ENCODE measurements at places on chromosomes 7 and 10.

DNA sequence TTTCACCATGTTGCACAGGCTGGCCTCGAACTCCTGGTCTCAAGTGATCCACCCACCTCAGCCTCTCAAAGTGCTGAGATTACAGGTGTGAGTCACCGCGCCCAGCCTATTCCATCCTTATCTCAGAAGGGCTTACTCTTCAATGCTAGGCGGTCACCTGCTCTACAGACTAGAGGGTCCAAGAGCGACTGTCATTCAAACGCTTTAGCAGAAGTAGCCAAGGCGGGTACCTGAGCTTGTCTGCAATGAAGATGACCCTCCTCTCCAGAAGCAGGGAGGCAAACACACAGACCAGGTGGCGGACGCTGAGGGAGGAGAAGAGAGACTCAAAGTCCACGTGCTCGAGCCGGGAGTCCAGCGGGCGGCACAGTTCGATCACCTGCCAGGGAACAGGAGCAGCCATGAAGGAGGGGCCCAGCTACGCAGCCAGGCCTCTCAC lies 65.1 kb upstream of the MKRN1 start:
- no peak for DNase-seq

GRCh38 chr7:106814887-106815286 lies 50.2 kb upstream of the PIK3CG start:
- DNase-seq: no peak

DNA sequence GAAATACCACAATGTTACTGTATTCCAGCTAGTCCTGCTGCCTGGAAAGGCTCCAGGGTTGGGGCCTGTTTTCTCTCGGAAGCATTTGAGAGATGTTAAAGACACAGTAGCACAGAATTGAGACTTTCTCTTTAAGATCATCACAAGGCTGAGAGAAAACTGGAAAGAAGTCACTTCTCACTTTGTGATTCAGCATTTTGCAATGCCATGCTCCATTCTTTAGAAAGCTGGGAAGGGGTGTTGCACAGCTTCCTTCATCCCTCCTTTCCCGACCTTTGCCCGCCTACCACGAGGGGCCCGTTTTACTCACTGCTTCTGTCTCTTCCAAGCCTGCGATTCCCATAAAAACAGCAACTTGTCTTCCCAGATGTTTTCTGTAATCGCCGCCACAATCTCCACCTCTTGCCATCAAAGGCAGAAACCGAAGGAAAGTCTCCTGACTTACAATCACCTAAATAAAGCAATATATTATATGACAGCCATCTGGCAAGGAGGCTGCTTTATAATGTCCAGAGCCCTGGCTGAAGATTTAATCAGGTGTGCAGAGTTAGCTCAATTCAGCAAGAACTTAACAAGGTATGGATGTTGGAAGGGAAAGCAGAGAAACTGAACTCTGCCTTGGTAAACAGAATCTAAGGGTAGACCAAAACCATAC lies 18.9 kb downstream of the NOD1 start:
- no peak for DNase-seq

DNA sequence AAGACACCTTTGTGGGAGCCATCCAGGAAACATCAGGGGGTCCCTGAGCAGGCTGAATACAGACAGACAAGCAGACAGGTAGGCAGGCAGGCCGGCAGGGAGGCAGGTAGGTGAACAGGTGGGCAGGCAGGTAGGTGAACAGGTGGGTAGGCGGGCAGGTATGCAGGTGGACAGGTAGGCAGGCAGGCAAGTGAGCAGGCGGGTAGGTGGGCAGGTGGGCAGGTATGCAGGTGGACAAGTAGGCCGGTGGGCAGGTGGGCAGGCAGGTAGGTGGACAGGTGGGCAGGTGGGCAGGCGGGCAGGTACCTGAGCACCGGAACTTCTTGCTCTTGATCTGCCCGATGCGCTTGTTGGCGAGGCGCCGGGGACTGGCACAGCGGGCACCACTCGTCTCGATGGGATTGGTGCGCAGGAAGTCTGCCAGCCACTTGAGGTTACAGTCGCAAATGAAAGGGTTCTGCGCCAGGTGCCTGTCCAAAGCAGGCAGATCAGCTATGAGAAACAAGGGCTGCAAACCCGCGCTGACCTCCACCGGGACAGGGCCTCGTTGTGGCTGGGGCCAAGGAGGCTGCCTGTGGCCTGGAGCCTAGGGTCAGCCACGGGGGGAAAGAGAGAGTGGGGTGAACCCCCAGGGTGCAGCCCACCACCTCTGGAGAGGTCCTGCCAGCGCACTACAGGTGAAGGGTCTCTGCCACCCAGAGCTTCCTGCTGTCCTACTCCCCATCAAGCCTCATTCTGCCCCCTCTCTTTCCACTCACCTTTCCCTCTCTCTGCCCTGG lies 136.9 kb downstream of the SLIT1 start:
- no peak for DNase-seq

GRCh38 chr7:108455551-108455997 lies 662 bp downstream of the NRCAM start:
- no peak for DNase-seq

GRCh38 chr10:78276139-78276538 lies 242.5 kb downstream of the RPS24 start:
- DNase-seq: no peak

- DNase-seq: no peak
Measured at GRCh38 chr7:41333511-41333910, 369.4 kb downstream of the INHBA start.

DNA sequence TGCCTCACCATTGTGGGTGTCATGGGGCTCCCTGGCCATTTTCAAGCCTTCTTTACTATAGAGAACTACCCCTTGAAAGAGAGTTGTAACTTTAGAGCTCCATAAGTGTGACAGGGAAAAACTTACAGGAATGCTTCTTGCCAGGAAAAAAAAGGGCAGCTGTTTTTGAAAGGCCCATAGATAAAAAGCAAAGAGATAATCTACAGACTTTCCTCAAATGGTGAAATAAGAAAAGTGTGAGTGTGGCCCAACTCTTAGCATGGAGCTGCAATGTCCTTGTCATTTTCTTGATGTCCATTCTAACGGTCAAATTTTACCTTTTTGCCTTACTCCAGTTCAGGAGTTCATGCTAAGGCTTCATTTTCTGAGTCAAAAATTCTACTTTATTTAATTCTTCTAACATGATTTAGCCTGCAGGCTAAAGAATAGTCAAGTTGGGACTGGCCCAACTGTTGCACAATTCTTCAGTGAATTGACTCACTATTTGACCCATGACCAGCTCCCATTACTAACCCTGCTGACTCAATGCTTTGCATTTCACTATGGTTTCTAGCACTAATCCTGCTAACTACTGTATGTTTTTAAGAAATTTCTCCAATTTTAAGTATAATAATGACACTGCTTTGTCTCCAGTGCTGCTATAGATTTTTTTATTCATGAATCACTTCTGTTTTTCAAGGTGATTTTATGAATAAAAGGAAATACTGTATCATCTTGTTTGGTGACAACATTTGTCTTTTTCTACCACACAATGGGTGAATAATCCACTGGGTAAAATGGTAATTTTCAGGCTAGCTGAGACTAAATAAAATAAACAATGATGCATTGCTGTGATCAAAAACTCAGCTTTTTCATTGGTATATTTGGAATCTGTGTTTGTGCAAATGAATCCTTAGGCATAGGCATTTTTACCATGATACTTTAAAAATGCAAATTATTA lies 41.4 kb upstream of the SGCE start:
- DNase-seq: no peak

DNA sequence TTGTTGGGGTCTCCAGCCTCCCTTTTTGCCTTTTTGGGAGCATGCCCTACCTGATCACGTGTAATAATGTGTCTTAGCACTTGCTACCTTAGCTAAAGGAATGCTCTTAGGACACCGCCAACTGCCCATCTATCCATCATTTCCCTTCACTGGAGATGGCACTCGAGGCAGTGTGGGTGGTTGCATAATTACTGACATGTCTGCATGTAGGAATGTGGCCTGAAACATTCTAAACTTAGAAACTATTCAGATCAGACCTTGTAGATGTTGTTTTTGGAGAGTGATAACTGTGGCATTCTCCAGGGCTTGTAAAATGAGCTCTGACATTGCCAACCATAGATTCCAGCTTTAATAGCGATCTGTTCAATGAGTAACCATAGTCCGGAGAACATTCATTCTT lies 365.8 kb downstream of the BBS9 start:
- no peak for DNase-seq

DNA sequence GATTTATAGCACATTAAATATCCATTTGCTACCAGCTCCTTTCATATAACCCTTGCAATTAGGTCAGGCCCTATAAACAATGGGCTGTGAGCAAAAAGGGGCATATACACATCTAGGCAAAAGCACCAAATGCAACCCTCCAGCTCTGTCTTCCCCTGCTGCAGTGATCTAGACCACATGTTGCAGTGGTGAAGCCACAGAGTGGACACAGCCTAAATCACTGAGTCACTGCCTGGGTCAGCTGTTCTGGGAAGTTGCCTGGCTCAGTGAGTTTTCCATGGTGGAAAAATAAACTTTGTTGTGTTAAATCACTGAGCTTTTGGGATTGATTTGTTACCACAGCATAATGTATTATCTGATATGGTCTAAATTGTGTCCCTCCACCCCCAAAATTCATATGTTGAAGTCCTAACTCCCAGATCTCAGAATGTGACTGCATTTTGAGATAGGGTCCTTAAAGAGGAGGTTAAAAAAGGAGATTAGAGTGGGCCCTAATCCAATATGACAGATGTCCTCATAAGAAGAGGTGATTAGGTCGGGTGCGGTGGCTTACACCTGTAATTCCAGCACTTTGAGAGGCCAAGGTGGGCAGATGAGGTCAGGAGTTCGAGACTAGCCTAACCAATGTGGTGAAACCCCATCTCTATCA lies 70.4 kb downstream of the ZFAND4 start:
- no peak for DNase-seq

DNA sequence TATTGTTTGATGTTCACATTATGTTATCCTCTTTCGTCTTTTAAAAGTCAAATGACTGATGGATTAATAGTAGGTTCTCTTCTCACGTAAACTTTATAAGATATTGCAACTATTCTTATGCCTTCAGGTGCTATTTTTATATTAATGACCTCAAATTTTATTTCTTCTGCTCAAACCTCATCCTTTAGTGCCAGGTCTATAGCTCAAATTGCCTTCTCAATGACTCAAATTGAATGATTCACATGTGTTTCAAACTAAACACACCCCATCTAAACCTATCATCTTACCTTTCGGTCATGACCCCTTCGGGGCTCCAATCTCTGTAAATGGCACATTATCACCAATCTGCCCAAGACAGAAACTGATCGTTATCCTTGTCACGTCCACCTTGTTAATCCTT lies 22.0 kb upstream of the LIPF start:
- DNase-seq: no peak

- no peak for DNase-seq
Measured at GRCh38 chr7:30556840-30557239, 37.8 kb upstream of the GARS1 start.

DNA sequence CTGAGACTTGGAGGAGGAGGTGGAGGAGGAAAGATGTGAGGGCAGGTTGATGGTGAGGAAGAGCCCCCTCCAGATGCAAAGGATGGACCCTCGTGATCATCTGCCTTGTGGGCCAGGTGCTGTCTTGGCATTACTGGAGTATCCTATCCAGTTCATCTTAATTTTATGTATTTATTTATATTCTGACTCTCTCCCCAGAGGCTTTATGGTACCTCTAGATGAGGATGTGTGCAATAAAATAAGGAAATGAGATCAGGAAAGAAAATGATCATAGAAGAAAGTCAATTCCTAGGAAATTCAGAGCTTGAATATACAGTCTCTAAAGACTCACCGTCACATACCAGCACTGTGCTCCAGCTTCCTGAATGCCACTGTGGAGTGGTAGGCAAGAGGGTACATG lies 94.1 kb downstream of the LRRC18 start:
- DNase-seq: no peak

DNA sequence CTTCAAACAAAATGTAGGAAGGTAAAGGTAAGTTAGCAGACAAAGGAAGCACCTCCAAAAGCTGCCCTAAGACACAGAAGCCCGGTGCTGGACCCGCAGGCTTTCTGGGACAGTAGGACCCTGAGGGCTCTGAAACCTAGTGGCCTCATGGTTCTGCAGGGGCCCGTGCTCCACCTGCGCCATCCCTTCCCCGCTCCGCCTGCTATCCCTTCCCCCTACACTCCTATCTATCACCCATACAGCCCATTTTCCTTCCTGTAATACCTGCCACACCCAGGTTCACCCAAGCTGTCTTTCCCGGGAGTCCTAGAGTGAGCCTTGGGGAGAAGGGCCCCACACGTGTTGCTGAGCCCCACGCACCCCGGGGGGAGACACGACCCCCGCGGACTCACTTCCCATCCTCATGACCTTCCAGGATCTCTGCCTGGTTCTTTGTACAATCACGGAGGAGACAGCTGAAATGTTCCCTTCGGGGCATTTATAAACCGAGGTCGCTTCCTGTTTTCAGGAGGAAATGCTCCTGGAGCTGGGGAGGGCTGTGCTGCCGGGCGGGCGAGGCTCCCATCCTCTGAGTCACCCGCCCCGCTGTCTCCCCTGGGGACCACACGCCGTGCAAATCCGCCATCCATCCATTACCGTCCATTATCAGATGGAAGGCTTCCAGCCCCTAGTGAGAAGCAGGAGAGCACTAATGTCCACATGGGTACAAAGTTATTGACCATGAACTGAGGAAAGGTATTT lies 251.7 kb upstream of the PITRM1 start:
- DNase-seq: no peak

DNA sequence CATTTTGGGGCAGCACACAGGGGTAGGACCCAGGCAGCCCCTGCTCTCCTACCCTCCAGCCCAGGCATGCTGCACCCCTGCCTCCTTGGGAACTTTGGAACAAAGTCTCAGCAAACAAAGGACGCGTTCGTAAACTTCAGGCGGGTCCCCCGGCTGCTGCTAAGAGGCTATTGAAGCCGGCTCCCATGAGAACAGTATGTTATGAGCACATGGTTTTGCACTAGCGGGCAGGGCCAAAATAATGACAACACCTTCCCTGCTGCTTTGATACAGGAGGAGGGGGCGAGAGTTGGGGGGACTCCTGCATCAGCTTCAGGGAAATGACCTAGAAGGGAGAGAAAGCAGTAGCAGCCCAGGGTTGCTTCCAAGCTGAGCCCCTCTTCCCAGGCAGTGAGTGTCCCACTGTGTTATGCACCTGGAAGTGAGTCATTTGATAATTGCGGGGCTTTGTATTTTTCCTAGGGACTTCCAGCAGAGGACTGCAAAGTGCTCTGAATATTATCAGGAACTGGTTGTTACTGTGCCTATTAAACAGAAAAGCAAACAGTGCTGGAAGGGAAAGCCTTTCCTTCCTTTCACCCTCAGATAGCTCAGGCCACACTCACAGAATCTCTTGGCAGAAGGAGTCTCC lies 6.9 kb downstream of the ITPRIP start:
- no peak for DNase-seq

DNA sequence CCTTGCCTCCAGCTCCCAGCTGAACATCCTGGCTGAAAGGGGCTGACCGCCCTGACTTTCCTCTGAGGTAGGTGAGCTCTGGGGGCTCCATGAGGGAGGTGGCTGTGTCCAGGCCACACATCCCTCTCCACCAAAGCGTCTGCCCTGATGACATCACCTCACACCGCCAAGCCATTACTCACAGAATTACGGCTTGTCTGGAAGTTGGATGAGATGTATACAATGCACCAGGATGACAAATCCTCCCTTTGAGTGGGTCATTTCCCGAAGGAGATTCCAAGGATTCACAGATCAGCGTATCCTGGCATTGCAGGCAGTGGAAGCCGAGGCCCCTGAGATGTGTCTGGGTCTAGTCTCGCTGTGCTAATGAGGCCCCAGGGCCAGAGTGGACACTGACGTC lies 15.1 kb upstream of the RET start:
- no peak for DNase-seq
